ENCODE measurements at places on chromosomes 5 and 9. TPM values are rescaled to one million over a fixed set of nuclear protein-coding genes. Genes with fewer than 3 reads are reported as not detected.

The CATSPER3 gene
- not detected for total RNA-seq

The FOXD4L6 gene
- total RNA-seq: not detected

GRCh38 chr9:86452201-86452828 lies 98.1 kb upstream of the TUT7 start:
- DNase-seq: no peak

DNA sequence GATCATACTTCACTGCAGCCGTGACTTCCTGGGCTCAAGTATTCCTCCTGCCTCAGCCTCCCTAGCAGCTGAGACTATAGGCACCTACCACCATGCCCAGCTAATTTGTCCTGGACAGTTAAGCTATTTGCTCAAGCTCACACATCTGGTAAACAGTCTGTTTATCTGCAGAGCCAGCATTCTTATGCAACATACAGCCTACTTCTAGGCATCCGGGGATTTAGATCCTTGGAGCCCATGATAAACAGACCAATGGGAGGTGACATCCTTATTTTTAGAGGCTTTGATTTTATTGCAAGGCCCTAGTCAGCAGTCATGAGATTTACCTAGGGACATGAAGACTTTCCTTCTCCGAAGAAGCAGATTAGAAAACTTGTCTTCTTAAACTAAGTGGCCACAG lies 21.0 kb downstream of the ATOX1 start:
- DNase-seq: no peak

The PRRT1B gene
- total RNA-seq: not detected

Measured in activated naive CD4-positive, alpha-beta T cell treated with anti-CD3 and anti-CD28 coated beads for 36 hours (primary cell).